ENCODE measurements at places on chromosomes 6 and 20.

DNA sequence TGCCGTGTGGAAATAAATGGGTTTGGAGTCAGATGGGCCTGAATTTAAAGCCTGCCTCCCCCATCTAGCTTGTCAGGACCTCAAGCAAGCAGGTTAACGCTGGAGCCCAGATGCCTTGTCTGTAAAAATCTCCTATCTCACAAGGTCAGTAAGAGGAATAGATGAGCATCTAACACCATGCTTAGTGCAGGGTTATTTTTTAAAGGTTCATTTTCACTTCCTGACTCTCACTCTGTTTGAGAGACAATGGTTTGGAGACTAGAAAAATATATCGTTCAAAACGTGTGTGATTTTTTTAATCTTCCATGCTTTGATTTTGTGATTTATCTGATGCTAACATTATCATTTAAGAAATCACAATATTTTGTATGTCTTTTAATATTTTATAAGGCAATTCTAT is 114.0 kb upstream of the TAB2 start:
- no peak for DNase-seq

DNA sequence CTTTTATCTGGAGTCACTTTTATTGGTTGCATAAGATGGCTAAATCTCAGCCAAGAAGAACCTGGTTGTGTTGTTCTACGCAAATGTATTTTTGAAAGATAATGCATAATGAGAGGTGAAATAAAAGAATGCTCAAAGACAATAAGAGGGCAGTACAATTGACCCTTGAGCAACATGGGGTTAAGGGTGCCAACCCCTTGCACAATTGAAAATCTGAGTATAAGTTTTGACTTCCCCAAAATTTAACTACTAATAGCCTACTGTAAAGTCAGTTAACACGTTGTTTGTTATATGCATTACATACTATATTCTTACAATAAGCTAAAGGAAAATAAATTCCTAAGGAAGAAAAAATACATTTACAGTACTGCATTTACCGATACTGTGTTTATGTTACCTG is 5.9 kb downstream of the RNF146 start:
- DNase-seq, result no peak

DNA sequence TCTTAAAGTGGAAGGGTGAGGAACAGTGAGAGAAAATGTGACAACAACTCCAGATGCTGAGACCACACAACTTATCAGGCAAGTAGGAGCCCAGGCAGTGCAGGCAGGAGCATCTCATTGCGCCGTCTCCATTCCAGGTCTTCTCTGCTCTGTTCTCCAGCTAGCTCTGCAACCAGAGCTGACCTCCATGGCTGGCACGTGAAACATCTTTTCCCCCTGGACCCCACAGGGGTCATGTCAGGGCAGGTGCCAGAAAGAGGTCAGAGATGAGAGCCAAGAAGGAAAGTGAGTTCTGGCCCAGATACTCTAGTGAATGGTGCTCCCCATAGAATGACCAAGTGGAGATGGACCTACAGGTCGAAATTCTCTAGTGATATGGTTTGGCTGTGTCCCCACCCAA is 281.4 kb downstream of the SMOC2 start:
- DNase-seq, result no peak

- DNase-seq, result no peak
Observed at GRCh38 chr6:57040011-57040410, 6.5 kb upstream of the KIAA1586 start.

- DNase-seq, result no peak
Observed at GRCh38 chr20:10971096-10971495, 297.3 kb upstream of the JAG1 start.

DNA sequence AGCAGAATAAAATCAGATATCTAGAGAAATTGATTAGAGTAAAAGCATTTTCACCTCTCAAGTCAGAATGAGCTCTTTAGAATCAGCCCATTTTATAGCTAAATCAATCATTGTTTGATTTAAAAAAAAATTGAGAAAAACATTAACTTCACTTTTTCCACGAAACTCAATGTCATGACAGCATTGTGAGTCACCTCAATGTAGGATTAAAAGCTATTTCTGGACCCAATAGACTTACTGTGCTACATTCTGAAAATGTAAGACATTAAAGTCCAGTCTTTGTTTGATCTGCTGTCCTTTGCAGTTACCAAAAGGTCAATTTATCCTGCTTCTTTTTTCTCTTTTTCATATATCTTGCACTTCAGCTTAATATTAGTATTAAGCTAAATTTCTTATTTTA is 519.4 kb upstream of the ZNF337 start:
- no peak for DNase-seq

DNA sequence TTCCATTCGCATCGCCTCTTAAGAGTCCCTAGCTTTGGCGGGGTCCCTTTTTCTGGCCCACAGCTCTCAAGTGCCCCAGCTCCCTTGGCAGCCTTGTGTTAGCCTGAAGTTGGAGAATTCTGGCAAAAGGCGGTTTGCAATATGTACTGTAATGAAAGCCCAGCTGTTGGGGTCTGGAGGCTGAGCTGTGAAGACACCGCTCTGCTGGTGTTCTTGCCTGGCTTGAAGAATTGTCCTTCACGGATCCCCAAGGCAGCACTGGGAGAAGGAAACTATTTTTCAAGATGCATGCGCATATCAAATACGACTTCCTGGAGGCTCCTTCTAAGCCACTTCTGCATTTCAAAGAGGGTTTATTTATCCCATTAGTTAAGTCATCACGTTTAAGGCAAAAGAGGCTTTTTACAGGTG is 21.4 kb upstream of the CITED2 start:
- DNase-seq, result no peak

DNA sequence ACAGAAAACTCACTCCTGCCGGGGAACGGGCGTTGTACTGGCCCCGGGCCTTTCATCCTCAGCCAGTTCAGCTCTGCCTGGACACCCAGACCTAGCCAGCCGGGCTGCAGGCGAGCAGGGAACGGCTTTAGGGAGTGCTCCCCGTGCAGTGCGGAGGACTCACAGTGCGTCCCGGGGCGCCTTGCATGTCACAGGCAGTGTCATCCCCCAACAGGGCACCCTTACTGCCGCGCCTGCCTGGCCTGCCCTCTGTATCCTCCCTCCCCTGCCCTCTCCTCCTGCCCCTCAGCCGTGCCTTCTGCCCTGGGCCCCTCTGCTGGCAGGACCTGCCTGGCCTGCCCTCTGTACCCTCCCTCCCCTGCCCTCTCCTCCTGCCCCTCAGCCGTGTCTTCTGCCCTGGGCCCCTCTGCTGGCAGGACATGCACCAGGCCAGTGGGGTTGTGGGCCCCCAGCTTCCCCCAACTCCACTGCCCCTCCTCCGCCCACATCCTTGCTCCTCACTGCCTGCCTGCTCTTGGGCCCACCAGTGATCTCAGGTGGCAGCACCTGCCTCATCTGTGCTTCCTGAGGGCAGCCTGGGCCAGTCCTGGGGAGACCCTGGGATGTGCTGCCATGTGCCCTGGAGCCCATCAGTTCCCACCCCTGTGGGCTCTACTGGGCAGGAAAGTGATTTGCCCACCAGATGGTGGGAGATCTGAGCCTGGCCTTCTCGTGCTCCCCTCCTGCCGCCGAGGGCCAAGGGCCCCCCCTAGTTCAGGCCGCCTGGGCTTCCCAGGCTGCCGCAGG is 43.0 kb downstream of the PYGB start:
- DNase-seq, result no peak

GRCh38 chr6:38504996-38505395 is 134.7 kb downstream of the BTBD9 start:
- DNase-seq, result no peak

- no peak for DNase-seq
Observed at GRCh38 chr20:20621195-20621594, 91.2 kb downstream of the RALGAPA2 start.
